ENCODE measurements at places on chromosomes 3 and 15. TPM values are rescaled to one million over a fixed set of nuclear protein-coding genes. Genes with fewer than 3 reads are reported as not detected.

DNA sequence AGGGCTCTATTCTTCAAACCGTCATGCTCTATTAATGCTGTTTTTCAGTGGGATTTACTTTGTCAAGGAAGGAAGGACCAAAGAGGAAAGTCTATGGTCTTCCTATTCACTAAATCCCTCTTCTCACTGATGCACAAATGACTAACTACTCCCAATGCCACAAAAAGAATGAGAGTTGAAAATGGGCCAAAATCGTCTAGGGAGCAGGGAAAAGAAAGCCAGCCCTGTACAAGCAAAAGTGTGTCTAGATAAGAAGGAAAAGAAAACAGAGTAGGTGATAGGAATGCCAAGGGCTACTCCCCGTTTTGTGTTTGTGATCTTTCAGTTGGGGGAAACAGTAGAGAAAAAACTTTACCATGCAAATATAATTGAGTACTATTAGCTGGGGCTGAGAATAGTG is 97.2 kb upstream of the TMCO5A start:
- DNase-seq = peak; percentile 15

PLIN1 gene
- total RNA-seq = 2.2 TPM

RBMS3 gene
- total RNA-seq = 195 TPM

CRYGS gene
- total RNA-seq = 8.4 TPM

DNA sequence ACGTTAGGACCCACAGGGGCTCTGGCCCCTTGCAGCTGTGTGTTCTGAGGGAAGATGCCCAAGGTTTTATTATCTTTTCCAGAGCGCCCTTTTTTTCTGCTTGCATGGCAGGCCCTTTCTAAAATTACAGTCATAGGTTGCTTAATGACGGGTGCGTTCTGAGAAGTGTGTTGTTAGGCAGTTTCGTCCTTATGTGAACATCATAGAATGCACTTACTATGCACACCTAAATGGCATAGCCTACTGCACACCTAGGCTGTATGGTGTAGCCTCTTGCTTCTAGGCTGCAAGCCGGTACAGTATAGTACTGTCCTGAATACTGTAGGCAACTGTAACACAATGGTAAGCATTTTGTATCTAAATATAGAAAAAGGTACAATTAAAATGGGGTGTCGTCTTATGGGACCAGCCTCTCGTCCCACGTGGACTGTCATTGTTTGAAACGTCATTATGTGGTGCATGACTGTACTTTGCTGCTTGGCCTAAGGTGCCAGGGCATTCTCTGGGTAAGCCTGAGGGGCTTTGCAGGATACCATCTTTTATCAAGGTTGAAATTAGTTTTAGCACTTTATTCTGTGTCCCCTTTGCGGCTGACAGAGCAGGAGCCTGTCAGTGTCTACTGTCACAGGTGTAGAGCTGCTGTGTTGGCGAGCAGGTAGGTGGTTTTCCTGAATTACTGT is 10.9 kb downstream of the KLF13 start:
- no peak for DNase-seq

ANKRD34C gene
- 0.72 TPM for total RNA-seq

DNA sequence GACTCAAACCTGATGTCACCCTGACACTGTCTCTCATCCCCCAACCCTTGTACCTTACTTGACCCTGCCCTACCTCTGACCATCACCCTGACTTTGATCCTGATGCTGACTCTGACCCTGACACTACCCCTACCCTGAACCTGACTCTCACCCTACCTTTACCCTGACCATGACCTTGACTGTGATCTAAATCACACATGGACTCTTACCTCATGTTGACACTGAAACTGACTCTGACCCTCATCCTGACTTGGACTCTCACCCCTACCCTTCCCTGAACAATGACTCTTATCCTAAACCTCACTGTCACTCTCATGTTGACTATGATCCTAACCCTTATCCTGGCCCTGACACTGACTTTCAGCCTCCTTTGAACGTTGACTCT is 21.7 kb upstream of the SLC25A26 start:
- DNase-seq = no peak

GRCh38 chr3:38458796-38459498 is 5.3 kb downstream of the ACVR2B start:
- DNase-seq = no peak

STRIT1 gene
- total RNA-seq = not detected

GRCh38 chr15:87557881-87558280 is 698.7 kb downstream of the NTRK3 start:
- DNase-seq = peak; percentile 71

GRCh38 chr3:146187334-146187950 is 26.5 kb upstream of the PLOD2 start:
- DNase-seq = peak; percentile 52

IMPG2 gene
- total RNA-seq = 2.6 TPM

NEO1 gene
- total RNA-seq = 18.5 TPM

GRCh38 chr3:87260270-87260669 is 16.1 kb downstream of the POU1F1 start:
- DNase-seq = peak; percentile 64

GRCh38 chr3:46209053-46209452 is 940 bp upstream of the CCR1 start:
- DNase-seq = no peak

MEIS2 gene
- total RNA-seq = 43.3 TPM

- peak; percentile 81 for DNase-seq
These were observed 613.4 kb downstream of the ZPLD1 start for GRCh38 chr3:103048068-103048722.

DNA sequence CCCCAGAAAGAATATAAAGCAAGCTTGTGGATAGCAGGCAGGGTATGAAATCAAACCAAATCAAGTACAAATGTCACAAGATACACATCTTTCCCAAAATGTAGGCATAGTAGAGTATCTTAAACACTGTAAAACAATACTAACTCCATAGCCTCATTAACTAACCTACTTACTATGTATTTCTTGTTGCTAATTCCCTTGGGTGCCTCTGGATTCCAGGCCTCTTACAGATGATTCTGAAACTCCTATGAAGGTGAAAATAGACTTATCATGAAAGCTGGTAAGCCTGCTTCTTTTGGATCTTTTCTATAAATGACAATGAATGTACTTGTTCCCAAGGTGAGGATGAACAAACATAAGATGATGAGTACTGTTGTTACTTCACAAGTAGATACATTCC is 93.8 kb downstream of the FRMD5 start:
- no peak for DNase-seq

GRCh38 chr15:59396211-59396610 is 23.5 kb upstream of the MYO1E start:
- DNase-seq = no peak

GRCh38 chr3:69200384-69201068 is 78.1 kb upstream of the LMOD3 start:
- DNase-seq = peak; percentile 84

All from umbilical cord (tissue), 2 donors.